ENCODE measurements at places on chromosomes 16 and 17.

DNA sequence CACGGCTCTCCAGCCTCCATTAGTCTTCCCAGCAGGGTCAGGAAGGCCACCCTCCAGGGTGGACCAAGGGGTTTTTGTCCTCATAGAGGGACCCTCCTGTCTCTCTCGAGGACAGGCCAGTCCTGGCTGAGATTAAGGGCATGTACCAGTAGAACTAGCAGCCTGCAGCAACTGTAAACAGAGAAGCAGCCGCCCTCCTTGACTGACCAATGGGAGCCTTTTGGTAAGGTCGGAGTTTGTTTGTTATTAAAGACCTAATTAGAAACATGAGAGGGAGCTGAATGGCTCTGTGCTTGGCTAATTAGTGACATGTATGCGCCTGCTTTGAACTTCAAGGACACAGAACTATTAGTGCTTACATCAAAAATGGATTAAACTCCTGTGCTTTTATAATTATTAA, 80.0 kb downstream of the CCDC182 start:
- DNase-seq = no peak

DNA sequence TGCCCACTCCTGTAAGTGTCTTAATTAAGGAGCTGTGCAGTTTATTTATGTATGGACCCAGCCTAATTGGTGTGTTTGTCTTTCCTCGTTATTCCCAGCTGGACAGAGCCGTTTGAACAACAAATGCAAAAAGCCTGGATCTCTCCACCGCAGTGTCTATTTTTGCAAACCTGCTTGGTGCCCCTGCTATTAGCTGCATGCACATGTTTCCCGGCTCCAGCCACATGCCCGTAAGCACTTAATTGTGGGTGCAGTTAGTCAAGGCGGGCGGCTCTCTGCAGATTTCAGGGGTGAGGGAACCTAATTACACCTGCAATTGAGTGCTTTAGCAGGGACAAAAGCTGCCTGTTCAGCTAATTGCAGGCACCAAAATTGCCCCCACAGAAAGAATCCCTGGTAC, 74.0 kb upstream of the GSE1 start:
- no peak for DNase-seq

DNA sequence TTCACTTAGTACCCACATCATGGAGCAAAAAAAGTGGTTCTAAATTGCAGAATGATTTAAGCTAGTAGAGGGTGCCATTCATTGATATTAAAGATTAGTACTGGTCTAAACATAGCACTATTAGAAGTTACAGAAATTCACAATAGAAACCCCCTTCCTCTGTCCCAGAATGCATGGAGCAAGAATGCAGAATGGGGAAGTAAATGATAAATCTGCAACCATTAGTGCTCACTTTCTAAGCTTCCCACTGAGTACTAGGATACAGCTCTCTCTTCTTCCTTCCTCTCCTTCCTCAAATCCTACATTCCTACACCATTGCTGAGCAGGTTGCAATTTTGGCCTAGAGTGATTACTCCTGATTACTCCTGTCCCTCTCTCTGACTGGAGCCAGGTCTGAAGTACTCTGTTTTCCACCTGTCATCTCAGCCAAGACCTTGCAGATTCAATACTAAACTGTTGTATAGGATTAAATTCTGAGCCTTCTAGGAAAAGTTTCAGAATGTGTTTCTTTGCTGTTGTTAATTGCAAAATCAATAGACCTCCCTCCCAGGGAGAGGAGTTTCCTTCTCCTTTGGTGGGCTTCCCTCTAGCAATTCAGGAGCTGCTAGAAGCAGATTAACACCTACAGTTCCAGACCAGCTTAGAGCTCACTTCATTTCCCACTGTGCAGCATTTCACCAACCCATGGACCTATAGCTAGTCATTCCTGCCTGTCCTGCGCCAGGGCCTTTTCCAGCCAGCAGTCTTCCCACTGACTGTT, 165.5 kb upstream of the TBX2 start:
- no peak for DNase-seq

DNA sequence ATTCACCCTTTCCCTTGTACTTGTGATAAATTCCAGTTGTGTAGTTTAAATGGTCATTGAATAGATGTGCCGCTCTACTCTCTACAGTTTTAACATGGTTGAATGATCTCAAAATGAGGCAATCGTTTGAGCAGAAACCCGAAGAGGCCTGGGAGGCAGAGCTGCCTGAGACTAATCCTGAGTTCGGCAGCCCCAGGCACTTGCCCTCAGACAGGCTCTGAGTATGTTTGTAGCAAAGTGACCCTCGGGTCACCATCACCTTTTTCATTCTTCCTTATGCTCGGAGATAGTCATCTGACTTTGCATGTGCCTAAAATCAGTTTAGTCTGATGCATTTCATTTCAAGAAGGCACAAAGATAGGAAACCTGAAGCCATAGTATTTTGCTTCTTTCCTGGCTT, 184.0 kb upstream of the RBFOX1 start:
- DNase-seq = no peak

DNA sequence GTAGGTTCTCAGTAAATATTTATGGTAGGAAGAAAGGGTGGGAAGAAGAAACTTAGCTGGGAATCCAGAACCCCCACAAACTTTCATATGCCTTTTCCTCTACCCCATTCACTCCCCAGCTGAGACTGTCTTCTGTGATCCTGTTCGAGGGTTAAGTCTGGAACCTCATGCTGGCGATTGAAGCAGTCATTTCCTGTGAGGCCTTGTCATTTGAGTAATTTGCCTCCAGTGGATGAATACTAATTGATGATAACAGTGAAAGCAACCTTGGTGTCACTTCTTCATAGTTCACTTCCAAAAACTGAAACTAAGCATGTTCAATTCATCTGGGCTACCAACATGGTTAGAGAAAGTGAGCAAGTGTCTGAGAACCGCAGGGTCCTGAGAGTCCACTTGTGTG, 401.2 kb downstream of the CDH13 start:
- no peak for DNase-seq

GRCh38 chr17:48244814-48245213, 137.2 kb downstream of the SNX11 start:
- no peak for DNase-seq

- no peak for DNase-seq
Measured at GRCh38 chr17:18031955-18032354, 7.0 kb downstream of the ATPAF2 start.

DNA sequence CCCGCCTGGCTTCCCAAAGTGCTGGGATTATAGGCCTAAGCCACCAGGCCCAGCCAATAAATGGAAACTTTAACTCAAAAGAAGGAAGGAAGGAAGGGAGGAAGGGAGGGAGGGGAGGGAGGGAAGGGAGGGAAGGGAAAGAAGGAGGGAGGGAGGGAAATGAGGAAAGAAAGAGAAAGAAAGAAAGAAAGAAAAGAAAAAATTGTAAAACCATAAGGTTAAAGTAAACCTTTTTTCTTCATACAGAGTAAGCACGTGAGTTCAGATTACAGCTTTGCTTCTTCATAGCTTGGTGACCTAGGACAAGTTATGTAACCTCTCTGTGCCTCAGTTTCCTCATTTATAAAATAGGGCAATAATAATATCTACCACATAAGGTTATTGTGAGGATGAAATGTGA, 26.0 kb downstream of the LRRC37B start:
- no peak for DNase-seq

DNA sequence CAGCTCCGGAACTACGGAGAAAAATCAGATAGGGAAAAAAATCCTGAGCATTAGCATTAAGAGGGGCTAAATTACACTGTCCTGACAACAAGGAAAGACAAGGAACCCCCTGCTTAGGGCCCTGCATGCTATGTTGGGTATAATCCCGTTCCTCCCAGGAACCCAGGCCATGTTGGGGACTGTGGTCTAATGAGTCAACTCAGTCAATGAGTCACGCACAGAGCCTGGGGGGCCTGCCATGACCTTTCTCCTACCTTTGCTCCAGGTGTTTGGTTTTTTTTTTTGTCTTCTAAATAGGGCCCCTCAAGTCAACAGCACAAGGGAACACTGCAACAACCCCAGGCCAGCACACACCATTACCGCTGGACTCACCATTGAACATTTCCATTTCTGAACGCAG, 8.9 kb upstream of the ZNF200 start:
- DNase-seq = no peak

DNA sequence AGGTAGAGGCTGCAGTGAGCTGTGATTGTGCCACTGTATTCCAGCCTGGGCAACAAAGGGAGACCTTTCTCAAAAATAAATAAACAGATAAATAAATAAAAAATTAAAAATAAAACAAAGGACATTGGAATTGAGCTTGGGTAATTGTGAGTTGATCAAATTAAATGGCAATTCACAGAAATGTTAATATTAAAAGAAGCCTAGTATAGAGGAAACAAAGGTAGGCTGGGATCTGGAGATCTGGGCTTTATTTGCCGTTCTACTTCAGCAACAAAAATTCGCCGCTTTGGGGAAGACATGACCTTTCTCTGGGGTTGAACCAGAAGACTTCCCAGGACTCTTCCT, 332 bp upstream of the VPS25 start:
- no peak for DNase-seq

GRCh38 chr17:4204710-4205173, 59.0 kb downstream of the ANKFY1 start:
- no peak for DNase-seq

DNA sequence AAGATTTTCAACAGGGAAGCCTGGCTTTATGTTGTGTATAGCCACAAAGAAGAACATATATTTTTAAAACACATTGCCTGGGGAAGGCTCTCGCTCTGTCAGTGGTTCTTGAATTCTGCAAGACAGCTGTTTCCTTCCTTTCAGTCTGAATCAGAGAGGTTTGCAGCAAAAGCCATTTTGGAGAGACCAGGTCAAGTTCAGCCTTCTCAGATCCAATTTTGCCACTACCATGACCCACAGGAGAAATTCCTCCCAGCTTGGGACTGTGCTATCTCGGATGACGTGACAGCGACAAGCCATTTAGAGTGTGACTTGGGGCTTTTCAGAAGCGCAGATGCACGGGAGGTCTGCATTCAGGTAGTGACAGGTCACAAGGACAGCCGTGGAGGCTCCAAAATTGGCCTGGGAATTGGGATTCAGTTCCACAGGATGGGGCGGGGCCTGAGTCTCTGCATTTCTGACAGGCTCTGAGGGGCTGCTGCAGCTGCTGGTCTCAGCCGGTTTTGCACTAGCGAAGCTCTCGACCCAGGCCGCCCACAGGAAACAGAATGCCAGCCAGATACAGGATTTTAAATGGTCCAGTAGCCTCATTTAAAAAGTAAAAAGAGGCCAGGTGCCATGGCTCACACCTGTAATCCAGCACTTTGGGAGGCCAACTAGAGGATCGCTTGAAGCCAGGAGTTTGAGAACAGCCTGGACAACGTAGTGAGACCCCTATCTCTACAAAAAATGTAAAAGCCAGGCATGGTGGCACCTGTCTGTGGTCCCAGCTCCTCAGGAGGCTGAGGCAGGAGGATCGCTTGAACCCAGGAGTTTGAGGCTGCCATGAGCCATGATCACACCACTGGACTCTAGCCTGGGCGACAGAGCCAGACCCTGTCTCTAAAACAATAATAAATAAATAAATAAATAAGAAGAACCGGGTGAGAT, 196.6 kb upstream of the CIBAR2 start:
- no peak for DNase-seq

- no peak for DNase-seq
Measured at GRCh38 chr17:74740173-74740572, 3.1 kb downstream of the RAB37 start.

DNA sequence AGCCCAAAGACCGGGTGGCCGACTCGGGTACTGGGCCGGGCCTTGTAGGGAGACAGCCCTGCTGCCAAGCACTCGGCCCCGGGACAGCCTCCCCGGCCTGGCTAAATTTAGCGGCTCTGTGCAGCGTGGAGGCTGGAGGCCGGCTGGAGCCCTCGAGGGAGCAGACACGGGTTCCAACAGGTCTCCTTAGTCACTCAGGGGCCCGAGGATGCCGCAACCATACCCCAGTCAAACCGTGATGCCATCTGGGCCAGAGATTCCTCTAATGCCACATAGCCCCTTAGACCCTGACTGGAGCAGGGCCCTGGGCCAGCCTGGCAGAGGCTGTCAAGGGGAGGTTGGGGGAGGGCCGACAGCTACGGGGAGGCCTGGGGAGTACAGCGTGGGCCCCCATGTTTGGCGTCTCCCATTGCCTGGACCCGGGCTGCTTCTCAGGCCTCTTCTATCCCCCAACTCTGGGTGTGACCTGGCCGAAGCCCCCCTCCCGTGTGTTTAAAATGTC, 2.9 kb upstream of the P2RX1 start:
- DNase-seq = no peak
